ENCODE measurements at places on chromosomes 2 and 18. TPM values are rescaled to one million over a fixed set of nuclear protein-coding genes. Genes with fewer than 3 reads are reported as not detected.

The CD302 gene
- 7.1 TPM for total RNA-seq

The LRRFIP1 gene
- total RNA-seq: 102 TPM

The CRYBA2 gene
- total RNA-seq: not detected

The EIPR1 gene
- total RNA-seq: 36.6 TPM

The MALL gene
- 18.1 TPM for total RNA-seq

The AMER3 gene
- not detected for total RNA-seq

The B3GNT2 gene
- total RNA-seq: 16.0 TPM

The MC5R gene
- total RNA-seq: not detected

The CPS1 gene
- 21.2 TPM for total RNA-seq

The GULP1 gene
- 80.1 TPM for total RNA-seq

The KCNIP3 gene
- 4.9 TPM for total RNA-seq

The CHST10 gene
- total RNA-seq: 11.0 TPM

The AOX1 gene
- total RNA-seq: 86.3 TPM

The TNFAIP6 gene
- total RNA-seq: 67.4 TPM

The TUBB8B gene
- total RNA-seq: not detected

The LDLRAD4 gene
- 0.22 TPM for total RNA-seq
